Pancreas (tissue), 10 donors: ENCODE measurements at places on chromosomes 1 and 21. TPM values are rescaled to one million over a fixed set of nuclear protein-coding genes. Genes with fewer than 3 reads are reported as not detected.

DNA sequence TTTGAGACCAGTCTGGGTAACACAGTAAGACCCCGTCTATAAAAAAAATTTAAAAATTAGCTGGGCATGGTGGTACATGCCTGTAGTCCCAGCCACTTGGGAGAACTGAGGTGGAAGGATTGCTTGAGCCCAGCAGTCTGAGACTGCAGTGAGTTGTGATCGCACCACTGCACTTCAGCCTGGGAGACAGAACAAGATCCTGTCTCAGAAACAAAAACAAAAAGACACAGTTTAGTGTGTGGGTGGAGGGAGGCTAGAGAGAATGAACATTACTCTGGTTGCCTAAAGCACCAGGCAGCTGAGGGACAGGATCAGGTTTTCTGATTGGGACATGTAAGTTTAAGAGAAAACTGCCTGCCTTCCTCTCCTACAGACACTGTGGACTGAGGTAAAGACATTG is 42.3 kb downstream of the VAMP4 start:
- no peaks in the 10 kb centered on the region for H3K4me1 ChIP-seq
- H3K36me3 ChIP-seq, result no peaks in the 10 kb centered on the region
- no peak overlapping the region for H3K4me3 ChIP-seq

DNA sequence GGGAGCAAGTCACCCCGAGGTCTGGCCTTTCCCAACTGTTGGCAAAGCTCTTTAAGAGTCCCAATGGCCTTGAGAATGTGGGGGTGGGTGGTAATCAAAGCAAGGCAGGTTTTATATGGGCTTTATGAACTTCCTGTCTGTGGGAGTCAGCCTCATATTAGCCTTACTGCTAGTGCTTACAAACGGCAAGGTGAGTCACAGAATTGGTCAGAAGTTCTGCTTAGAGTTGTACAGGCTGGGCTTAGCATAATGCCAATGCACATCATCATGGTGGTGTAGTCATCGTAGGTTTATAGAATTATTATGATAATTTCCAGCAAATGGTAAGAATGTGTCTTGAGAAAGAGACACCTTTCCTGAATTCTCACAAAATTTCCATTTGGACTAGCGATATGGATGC is 192.7 kb upstream of the KIAA0040 start:
- no peak for DNase-seq
- H3K36me3 ChIP-seq, result no peaks in the 10 kb centered on the region
- H3K27ac ChIP-seq, result no peak overlapping the region
- H3K4me1 ChIP-seq, result no peaks in the 10 kb centered on the region
- H3K27me3 ChIP-seq, result no peaks in the 10 kb centered on the region
- no peak overlapping the region for H3K4me3 ChIP-seq

GRCh38 chr1:234731569-234732085 is 121.6 kb upstream of the IRF2BP2 start:
- no peak overlapping the region for H3K27ac ChIP-seq
- no peak for DNase-seq
- no peaks in the 10 kb centered on the region for H3K36me3 ChIP-seq
- no peak overlapping the region for H3K4me3 ChIP-seq
- peaks cover 3% of the 10 kb centered on the region for H3K4me1 ChIP-seq

The RHD gene
- polyA plus RNA-seq, result not detected

DNA sequence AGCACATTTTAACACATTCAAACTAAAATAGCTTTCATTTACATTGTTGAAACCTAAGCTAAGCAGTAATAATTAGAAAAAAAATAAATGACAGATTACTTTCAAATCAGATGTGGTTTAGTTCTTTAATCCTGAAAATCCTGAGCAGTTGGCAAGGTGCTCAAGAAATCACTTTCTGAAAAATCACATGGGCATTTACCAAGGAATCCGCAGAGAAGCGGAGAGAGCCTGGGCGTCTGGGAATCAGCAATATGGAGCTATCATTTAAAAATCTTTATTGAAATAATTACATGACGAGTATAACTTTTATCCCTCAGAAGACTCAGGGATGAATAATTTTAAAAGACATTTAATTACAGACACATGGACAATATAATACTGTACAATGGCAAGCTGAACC is 30.2 kb downstream of the GRIK1 start:
- H3K27ac ChIP-seq, result no peak overlapping the region
- no peaks in the 10 kb centered on the region for H3K4me1 ChIP-seq
- H3K4me3 ChIP-seq, result no peak overlapping the region
- no peaks in the 10 kb centered on the region for H3K27me3 ChIP-seq

GRCh38 chr1:87735750-87736149 is 407.1 kb downstream of the LMO4 start:
- no peaks in the 10 kb centered on the region for H3K36me3 ChIP-seq
- no peaks in the 10 kb centered on the region for H3K4me1 ChIP-seq
- no peak for DNase-seq

GRCh38 chr1:46813858-46814396 is 15.1 kb downstream of the CYP4B1 start:
- H3K27ac ChIP-seq, result no peak overlapping the region
- DNase-seq, result no peak
- no peaks in the 10 kb centered on the region for H3K27me3 ChIP-seq
- H3K4me1 ChIP-seq, result no peaks in the 10 kb centered on the region
- H3K36me3 ChIP-seq, result no peaks in the 10 kb centered on the region
- no peak overlapping the region for H3K4me3 ChIP-seq

The SELP gene
- polyA plus RNA-seq, result 8.3 TPM

- H3K36me3 ChIP-seq, result no peaks in the 10 kb centered on the region
- H3K4me1 ChIP-seq, result no peaks in the 10 kb centered on the region
- no peak for DNase-seq
- no peak overlapping the region for H3K27ac ChIP-seq
Measured at GRCh38 chr1:112685913-112686312, 11.5 kb downstream of the MOV10 start.
